Mesenteric fat pad (tissue), 1 donor: ENCODE measurements at places on chromosomes 11 and 22. TPM values are rescaled to one million over a fixed set of nuclear protein-coding genes. Genes with fewer than 3 reads are reported as not detected.

PKDREJ gene
- total RNA-seq = not detected

DNA sequence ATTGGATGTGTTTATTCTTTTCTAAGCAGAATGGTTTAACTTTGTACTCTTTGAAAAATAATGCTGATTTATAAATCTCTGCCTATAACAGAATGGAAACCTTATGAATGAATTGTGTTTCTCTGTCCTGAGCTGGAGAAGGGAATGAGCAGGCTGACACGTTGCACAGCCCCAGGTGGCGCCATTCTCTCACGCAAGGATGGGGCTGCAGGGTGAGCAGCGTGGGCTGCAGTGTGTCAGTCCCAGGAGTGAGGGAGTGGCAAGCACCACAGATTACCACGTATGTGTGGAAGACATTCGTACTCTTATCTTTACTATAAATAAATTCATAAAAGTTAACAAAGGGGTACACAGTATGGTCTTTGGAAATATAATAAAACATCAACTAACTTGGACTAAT is 33.4 kb downstream of the FDX1 start:
- no peak for DNase-seq

DNA sequence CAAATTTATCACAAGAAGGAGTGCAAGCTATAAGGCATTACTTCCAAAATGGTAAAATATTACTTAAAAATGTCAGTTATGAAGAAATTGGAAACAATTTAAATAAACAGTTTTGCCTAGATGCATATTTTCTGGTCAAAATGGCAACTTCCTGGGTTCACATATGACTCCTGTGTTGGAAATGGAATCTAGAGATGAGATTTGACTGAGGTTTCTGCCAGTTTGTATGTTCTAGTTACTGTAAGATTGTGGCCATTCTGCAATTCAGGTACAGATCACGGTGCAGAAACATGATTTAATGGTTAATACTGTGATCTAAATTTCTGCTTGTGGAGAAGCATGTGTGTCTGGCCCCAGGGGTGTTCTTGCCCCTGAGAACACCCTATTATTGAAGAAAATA is 3.4 kb upstream of the OR4C6 start:
- no peak for DNase-seq

MRTFA gene
- total RNA-seq = 49.8 TPM

MS4A1 gene
- total RNA-seq = 0.22 TPM

- DNase-seq = no peak
Observed at GRCh38 chr11:69702239-69702691, 1.6 kb downstream of the FGF19 start.

- DNase-seq = no peak
Observed at GRCh38 chr11:106422583-106422982, 345.1 kb downstream of the AASDHPPT start.

DNA sequence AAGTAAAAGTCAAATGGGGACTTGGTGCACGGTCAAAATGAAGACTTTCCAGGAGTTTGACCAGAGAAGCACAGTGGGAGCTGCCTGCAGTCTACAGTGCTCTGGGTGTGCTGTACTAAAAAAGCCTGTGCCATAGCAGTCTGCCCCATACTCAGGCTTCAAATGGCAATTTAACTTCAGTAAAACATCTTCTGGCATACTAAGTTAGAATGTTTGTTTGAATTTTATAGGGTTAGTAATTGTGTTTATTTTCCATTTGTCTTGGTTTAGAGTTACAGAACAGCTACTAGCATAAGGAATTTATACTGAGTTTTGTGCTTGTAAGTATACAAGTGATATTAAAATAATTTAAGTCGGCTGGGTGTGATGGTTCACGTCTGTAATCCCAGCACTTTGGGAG is 29.3 kb upstream of the LIPT2 start:
- DNase-seq = no peak

CCDC157 gene
- 0.77 TPM for total RNA-seq

GRCh38 chr11:96706761-96707160 is 316.9 kb downstream of the JRKL start:
- DNase-seq = no peak

DNA sequence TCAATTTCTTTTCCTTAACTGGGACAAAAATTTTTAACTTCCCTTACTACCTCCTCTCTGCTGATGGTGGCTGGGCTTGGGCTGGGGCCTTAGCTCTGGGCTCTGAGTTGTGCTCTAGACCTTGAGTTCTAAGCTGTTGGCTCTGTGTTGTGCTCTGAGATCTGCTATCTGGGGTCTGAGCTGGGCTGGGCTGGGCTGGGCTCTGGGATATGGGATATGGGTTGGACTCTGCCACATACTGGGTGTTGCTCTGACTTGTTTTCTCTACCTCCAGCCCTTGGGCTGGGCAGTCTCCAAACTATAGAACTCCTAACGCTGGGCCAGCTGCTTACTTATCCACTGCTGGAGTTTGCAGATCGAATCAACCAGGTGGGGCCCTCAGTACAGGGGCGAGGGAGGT is 41.9 kb downstream of the DNHD1 start:
- DNase-seq = no peak

DNA sequence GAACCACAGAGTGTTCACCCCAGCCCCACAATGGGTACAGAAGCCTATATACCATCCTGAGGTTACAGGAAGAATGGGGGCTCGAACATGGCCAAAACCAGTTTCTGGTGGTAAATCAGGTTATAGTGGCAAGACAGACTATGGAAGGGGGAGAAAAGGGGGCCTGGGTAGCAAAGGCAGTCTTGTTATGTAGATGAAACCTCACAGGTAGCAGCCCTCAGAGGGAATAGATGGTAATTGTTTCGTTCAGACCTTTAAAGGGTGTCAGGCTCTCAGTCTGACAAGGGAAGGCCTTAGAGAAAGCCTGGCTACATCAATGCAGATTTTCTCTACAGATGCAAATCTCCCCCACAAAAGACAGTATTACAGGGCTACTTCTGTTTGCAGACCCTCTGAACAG is 3.4 kb downstream of the CAPN1 start:
- no peak for DNase-seq

ANKRD49 gene
- total RNA-seq = 10.1 TPM

DNA sequence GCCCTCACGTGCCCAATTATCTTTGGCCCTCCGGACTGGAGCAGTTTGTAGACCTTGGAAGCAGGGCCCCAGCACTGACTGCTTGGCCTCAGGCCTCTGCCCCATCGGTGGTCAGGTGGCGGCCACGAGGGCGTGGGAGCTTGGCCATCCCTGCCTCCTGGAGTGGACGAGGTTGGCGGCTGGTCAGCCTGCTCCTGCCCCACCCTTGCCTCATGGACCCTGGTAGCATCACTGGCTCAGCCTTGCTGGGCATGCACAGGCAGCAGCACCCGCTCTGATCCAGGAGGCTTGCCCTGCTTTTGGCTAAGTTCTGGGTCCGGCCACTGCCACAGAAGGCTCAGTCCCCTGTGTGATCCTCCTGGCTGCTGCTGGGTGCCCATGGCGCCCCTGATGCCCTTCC is 4.1 kb downstream of the KRTAP5-3 start:
- no peak for DNase-seq

DNA sequence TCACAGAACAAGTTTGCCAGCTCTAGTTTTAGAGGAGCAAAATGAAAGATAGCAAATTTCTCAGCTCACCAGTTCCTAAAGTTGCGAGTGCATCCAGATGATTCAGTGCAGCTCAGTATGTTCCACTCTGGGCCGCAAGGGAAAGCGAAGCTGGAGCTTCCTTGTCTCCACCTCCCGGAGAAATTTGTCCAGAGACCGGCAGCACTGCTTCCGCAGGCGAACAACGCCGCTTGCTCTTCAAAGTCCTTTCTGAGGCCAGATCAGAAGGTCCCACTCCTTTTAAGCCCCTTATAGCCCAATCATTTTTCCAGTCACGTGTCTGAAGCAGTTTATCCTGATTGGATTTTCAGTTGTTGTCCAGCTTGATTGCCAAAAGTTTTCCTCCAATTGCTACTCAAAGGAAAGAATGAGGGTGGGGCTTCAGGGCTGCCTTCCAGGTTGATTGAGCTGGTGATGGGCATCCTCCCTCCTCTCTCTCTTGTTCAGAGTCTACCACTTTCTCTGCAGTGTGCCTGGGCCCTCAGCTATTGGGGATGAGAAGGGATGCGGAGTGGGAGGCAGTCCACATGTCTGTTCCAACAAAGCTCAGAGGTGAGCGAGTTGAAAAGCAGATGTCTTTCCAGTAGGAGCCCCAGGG is at the start of gene ZNF280A:
Gene ZNF280A (minus strand): TSS at position 251 of the 637 bp plus-strand sequence. CDS start 4,640 bp downstream, outside the sequence.
- DNase-seq = no peak

GRCh38 chr11:61577383-61578118 is 3.3 kb downstream of the SYT7 start:
- DNase-seq = no peak

GRCh38 chr11:92504534-92504933 is 279.9 kb downstream of the FAT3 start:
- DNase-seq = no peak

GRCh38 chr22:46869831-46870441 is 107.5 kb downstream of the TBC1D22A start:
- DNase-seq = no peak

- no peak for DNase-seq
Observed at GRCh38 chr11:27433742-27434141, 38.8 kb downstream of the LGR4 start.

- DNase-seq = no peak
Observed at GRCh38 chr11:112961146-112961668, at the start of gene NCAM1. Gene NCAM1 (plus strand): TSS chr11:112961420.

GRCh38 chr11:113073290-113073953 is 112.2 kb downstream of the NCAM1 start:
- no peak for DNase-seq
